ENCODE measurements at places on chromosomes 6 and 20.

DNA sequence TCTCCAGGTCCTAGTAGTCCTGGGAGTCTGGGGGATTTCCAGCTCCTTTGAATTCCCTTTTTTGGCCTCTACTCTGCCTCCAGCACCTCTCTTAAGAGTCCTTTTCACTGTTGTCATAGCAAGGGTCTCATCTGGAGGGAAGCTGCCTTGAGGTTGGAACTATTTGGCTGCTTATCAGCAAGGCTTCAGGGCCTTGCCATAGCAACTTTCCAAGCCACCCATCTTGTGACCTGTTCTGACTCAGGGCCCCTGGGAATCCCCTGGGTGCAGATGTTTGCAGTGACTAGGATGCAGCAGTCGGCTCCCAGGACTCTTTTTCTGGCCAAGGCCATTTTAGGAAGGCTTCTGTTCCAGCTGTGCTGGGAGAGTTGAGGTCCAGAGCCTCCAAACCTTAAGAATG lies 12.4 kb downstream of the PKIG start:
- no peak for DNase-seq

GRCh38 chr6:102553214-102553613 lies 1159.7 kb downstream of the GRIK2 start:
- no peak for DNase-seq

DNA sequence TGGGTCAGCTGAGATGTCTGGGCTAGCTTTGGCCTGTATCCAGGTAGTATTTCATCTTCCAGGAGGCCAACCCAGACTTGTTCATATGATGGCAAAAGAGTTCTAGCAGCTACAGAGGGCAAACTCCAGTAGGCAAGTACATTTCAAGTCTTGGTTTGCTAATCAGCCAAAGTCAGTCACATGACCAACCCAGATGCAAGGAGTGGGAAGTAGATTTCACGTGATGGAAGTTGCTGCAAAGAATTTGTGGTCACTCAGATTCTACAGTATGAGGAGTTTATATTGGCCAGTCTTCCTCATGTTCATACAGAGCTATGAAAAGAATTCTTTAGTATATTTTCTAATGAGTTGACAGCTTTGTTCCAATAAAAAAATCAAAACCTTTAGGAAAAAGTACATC lies 101.8 kb downstream of the PHACTR1 start:
- no peak for DNase-seq

DNA sequence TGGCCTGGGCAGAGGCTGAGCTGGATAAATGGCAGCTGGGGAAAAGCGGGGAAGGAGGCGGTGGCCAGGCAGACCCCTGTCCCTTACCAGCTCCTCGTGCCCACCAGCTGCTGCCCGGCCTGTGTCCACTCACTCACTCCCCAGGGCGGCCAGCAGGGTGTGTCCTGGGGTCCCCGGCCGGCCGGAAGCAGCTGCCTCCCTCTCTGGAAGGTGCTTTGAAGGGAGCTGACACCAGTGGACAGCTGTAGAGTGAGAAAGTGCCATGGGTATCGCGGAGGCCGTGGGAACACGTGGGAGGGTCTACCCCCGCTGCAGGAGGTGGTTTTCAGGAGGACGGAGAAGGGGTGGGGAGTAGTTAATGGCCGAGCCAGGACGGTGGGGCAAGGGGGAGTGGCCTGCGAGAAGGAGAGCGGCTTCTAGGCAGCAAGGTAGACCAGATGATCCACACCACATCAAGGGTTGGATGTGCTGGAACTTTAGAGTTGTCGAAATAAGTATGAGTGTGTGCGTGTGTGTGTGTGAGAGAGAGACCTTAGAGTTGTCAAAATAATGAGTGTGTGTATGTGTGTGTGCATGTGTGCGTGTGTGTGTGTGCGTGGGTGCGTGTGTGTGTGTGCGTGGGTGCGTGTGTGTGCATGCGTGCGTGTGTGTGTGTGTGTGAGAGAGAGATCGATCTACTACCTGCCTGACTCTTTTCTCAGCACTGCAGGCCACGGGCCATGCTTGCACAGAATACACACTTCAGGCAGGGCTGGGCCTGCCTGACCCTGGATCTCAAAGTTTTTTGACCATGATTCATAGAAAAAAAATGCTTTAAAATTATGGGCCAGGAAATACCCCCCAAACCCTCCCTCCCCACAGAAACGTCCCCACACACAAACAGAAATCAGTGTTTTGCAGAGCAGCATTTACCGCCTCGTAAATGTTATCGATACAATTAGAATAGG lies 43.9 kb downstream of the CDH4 start:
- DNase-seq: no peak

GRCh38 chr6:125169058-125169457 lies 15.5 kb downstream of the TPD52L1 start:
- DNase-seq: no peak

DNA sequence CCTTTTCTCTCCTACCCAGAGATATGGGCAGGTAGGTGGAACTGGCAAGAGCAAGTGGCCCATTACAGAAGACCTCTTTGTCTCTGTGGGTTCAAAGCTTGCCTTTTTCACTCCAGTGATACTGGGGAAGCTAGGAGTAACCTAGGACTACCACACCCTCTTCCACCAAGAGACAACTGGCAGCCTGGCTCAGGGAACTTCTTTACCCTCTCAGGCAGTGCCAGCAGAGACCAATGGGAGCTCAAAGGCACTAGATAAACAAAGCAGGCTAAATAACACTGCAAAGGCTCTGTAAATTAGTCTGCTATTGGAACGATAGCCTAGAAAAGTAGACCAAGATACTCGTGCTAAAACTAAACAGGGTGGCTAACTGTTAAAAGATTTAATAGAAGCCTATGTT lies 32.1 kb downstream of the ATRN start:
- no peak for DNase-seq

DNA sequence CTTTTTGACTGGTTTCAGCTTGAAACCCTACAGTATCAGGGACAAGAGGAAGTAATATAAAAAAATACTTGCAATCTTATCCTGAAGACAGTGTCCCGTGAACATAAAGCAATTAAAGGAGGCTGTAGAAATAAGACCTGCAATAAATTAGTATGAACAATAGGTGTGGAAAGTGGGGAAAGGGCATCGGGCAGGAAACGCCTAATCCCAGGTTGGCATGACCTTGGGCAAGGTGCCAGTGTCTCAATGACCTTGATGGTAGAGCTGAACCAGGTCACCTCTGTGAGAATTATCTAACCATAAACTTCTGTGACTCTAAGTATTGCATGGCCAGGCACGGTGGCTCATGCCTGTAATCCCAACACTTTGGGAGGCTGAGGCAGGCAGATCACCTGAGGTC lies 115.2 kb downstream of the LY86 start:
- DNase-seq: no peak

- no peak for DNase-seq
Observed at GRCh38 chr6:6741264-6741663, 152.7 kb downstream of the LY86 start.

- DNase-seq: no peak
Observed at GRCh38 chr6:105300090-105300489, 102.8 kb downstream of the PREP start.

DNA sequence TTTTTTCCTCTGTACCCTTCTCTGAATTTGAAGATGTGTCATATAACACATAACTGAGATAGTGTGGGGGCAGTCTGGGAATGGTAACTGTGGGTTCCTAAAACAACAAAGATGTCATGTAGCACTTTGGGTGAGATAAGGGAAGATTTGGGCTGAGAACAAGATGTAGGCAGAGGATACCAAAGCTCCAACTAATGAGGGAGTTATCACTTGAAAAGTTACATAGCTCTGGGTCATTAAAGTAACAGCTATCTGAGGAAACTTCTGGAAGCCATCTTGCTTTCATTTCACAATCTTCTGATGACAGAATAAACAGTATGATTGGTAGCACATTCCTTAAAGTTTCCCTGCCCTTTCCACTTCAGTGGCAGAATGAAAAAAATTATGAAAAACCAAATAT lies 255.4 kb downstream of the TBX18 start:
- no peak for DNase-seq

- DNase-seq: no peak
Observed at GRCh38 chr20:10642856-10643559, 30.8 kb downstream of the JAG1 start.

DNA sequence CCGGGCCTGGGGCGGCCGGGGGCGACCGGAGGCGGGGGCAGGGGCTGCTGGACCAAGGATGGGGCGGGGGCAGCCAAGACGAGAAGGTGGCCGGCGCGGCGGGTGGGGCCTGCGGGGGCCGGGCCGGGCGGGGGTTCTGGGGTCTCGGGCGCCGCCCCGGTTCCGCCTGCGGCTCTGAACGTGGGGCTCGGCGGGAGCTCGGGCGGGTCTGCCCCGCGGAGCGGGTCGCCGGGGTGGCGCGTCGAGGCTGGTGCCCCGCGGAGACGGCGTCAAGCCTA lies 204 bp downstream of the ADRM1 start:
- no peak for DNase-seq

DNA sequence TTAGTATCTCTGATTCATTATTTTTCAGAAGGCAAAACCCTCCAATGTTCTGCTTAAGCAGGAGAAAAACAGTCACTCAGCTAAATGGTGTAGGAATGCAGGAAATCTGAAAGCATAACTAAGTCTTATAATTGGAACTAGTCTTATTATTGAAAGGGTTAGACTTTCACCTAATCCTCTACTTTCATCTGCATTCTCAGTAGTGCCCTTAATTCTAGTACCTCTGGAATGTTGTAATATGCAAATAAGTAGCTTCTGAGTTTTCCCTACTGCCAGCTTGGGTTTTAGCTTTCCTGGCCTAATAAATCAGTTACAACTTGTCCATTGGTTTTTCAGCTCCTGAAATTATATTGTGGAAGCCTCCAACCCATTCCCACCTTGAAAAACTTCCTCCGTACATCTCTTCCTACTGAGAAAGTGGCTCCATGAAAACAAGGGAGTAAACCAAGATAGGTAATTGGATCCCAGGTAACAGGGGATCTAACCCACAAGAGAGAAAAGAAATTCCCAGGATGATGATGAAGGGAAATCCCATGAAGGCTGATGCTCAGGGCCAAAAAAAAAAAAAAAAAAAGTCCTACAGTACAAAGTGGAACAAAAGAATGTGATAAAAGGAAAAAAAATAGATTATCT lies 147.0 kb downstream of the TBC1D32 start:
- no peak for DNase-seq

- DNase-seq: peak; percentile 58
Observed at GRCh38 chr6:25660512-25660911, 8.5 kb downstream of the SCGN start.

DNA sequence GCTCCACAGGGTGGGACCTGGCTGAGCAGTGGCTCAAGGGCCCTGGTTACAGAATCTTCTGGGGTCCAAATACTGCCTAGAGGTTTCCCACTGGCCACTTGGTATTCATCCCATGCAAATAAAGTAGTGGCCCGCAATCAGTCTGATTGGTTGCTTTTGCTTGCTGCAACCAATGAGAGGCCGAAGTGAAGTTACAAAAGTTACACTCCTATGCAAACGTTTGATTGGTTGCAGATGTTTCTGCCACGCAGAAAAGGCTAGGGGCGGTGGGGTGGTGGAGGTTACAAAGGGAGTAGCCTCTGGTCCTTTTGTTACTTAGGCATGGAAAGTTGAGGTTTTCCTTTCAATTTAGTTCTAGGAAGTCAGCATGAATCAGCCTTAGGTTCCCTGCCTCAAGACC lies 3.6 kb upstream of the NHLRC1 start:
- DNase-seq: no peak

DNA sequence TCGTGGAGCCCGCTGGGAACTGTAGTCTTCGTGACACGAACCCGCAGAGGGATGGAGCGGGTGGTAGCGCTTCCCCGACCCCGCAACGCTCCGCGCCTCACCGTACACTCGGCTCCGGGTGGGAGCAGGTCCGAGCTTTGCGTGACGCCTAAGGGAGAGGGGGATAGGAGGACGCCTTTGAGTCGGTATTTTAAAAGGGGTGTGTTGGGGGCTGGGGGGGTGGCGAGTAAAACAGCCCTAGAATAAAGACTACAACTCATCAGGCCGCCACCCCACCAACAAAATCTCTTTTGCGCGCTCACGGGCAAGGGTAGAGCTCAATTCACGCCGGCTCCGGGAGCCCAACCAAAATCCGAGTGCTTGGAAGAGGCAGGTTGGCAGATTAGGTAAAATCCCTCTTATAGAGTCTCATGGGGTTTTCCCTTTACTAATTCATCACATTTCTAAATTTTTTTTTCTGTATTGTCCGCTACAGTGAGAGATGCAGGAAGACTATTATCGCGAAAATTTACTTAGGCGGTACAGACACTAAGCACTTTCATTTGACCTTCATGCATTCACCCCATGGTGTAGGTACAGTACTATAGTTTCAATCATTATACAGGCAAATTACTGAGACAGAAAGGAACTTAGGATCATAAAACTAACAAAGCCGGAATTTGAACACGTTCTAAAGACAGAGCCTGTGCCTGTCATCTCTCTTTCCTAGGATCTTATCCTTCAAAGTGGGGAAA lies 706 bp upstream of the SNX14 start:
- peak; percentile 61 for DNase-seq

- DNase-seq: no peak
Observed at GRCh38 chr20:34931771-34932170, 23.8 kb downstream of the GSS start.

DNA sequence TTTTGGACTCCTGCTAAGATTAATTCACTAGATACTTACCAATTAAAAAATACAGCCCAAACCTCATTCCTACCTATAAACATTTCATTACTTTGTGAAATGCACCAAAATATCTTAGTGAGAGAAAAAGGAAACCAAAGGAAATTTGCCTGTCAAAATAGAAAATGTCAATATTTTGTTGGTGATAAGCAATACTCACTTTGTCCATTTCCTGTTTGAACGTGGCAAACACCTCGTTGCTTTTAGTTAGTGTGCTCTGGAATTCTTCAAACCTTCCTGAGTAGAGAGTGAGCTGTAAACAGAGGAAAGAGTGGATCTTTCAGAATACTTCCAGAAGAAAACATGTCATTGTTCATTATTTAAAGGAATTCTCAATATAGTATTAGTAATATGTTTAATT lies 44.2 kb downstream of the TXLNB start:
- no peak for DNase-seq

DNA sequence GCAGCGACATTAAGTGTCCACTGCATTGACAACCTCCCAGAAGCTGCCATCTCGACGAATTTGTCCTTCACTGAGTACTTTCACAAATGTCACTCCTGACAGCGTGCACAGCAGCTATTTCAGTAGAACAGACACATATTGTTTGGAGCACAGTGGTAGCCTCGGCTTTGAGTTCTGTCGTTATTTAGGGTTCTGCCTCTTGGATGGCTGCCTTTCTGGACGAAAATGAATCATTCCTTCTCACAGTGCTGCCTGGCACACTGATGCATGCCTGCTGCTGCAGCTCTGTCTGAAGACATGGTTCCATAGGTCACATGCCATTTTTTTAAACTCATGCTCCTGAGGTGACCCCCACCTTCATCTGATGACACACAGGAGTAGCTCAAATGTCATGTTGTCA lies 477.0 kb downstream of the C6orf118 start:
- DNase-seq: no peak

DNA sequence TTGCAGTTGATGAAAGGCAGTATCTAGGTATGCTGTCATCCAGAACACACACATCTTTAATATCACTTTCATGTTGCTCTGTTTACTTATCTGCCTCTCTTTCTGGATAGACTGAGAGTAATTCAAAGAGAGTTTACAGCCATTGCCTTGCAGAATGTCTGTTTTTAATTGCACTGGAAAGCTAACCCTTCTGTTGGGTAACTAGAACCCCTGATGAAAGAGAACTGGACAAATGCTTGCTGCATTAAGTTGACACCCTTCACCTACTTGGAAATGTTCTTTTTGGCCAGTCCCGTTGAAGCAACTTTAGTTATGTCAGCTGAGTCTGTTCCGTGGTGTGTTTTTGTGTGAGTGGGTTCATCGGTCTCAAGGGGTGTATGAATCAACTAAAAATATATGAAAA lies 383.8 kb upstream of the CITED2 start:
- DNase-seq: no peak
